ENCODE measurements at places on chromosomes 6 and 20.

GRCh38 chr6:154433477-154434241 lies 76.8 kb downstream of the CNKSR3 start:
- DNase-seq = no peak

DNA sequence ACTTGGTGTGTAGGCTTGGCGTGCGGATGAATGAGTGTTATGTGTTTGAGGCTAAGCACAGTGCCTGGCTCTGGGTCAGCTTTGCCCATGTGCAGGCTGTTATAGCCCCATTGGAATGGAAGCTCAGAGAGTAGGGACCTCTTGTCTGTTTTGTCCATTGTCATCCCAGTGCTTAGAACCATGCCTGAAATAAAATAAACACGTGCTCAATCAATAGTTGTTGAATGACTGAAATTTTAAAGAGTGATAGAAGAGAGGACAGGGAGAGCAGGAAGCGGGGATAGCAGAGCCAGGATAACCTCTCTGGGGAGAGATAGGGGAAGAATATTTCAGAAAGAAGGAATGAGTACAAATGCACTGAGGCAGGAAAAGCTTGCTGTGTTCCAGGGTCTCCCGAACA lies 263.9 kb downstream of the HIVEP2 start:
- no peak for DNase-seq

GRCh38 chr20:41306061-41306727 lies 11.3 kb downstream of the ZHX3 start:
- no peak for DNase-seq

GRCh38 chr20:10557685-10558084 lies 116.1 kb downstream of the JAG1 start:
- no peak for DNase-seq

- DNase-seq = no peak
Measured at GRCh38 chr6:7241160-7241559, 71.8 kb downstream of the SSR1 start.

DNA sequence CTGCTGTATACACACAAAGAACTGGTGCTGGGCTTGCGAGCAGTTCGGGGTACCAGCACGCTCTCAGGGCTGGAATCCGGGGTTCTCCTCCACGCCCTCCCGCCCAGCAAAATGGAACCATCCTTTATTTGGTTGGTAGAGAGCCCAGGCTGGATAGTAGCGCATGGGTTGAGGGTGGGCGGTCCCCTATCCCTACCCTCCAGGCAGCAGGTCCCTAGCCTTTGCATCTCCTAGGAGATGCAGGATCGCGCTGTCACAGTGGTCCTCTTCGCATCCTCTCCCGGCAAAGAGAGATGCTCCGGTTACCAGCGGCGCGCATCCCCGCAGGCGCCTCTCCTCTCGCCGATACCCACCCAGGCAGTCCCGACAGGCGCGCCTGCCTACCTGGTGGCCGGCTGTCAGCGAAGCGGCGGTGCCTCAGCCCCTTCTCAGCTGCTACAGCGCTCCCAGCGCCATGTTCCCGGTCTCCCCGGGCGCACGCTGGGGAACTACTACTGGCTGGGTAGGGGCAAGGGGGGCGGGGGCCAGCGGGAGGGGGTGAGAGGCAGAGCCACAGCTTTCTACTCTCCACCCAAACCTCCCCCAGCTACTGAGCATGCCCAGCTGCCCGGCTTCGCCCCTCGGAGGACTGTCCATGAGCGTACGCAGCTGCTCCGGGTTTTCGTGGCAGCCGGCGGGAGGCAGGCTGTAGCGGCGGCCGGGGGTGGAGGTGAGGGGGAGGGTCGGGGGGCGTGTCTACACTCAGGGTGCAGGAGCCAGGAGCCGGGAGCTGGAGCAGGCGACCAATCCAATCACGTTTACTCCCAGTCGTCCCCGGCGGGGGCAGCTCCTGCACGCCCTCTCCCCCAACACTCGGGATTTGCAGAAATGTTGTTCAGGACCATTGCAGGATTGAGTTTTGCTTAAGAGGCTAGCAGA lies at the start of gene PAK5:
PAK5 (minus strand) TSS at position 699 of the 918 bp plus-strand sequence. CDS start 194,748 bp downstream, outside the sequence.
- no peak for DNase-seq

DNA sequence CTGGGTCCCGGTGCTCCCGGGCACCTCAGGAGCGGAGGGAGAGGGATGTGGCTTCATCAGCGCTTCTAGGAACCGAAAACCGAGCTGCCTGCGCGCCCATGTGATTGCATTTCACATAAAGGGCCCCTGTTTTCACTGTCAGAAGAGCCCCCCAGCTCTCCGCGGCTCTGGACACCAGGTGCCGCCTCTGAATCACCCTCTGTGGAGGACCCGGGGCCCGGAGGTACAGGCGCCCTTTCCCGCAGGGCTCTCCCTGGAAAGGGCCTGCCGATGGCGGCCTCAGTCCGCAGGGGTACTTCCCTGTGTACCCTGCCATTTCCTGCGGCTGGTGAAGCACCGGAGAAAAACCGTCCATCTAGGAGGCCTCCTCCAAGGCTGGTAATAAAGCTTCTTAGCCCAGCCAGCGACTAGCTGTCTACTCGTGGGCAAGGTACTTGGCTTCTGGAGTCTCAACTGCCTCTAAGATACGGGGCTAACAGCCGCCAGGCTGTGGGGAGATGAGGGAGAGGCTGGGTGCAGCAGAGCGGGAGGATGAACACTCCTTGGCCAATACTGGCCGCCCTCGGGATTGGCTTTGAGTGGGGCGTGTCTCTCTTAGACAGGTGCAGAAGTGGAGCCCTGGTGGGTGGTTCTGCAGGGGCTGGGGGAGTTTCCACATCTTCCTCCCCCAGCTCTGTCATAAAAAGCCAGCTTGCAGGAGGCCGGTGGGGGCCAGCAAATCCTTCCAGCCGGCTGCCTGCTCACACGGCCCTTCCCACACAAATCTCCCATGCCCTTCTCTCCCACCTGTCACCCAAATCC lies 1.6 kb downstream of the PPP1R16B start:
- no peak for DNase-seq

DNA sequence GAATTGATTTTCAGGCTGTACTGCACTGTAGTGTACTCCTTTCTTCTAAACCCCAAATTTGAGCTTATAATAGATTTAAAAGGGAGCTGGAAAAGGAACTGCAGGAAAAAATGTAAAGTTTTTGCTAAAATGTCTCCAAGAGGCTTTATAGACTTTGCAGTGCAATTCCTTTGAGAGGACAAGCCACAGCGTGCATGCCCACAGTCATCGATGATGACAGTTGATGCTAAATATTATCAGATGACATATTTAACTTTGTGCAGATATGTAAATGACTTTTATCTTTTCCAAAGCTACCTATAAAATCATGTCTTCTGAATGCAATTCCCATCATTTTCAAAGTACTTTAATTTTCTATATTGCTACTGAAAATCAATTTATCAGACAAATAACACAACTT lies 24.3 kb upstream of the HDGFL1 start:
- DNase-seq = no peak

DNA sequence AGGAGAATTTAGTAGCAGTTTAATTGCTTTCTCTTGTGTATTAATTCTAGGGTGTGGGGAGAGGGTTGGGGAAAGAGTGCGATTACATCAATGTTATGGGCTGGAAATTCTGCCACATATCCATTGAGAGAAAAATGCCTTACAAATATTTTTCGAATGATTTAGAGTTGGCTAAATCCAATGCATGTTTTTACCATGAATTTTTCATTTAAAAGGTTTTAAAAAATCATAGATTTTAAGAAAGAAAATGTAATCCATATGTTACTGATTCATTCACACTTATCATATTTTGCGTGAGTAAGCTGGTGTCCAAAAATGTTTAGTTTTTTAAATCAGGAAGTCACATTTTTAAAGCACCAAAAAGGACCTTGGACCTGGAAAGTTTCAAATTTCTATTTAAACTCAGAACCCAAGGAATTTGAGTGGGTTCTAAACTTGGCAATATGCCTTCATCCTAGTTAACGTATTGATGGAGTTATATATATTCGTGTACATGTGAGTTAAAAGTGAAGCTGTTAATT lies 627.4 kb upstream of the CITED2 start:
- no peak for DNase-seq

DNA sequence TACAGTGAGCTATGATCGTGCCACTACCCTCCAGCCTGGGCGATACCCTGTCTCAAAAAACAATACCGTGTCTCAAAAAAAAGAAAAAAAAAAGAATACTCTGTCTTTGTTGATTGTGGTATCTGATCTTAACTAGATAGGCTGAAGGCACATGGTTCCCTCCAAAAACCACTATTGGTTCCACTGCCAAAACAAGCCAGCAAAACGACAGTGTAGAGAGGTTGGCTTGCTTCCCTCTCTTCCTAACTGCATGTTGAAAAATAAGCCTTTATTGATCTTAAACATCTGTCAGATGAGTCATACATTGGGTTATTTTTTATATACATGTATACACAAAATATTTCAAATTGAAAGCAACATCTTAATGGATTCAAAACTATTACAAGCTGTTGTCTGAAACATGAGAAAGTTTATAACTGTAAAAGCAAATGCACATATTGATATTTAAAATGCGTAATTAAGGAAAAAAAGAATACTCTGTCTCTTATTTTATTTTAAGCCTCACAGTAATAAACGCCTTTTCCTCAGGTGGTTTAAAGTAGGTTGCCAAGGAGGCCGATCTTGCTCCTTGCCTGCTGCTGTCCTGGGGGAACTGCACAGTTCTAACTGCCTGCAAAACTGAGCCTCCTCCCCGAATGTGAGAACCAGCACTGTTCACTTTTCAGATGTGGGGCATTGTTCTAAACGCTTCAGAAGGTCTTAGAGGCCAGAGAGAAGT lies 7.0 kb upstream of the NINL start:
- no peak for DNase-seq

GRCh38 chr6:163721435-163721834 lies 306.9 kb downstream of the QKI start:
- DNase-seq = no peak

- DNase-seq = no peak
Measured at GRCh38 chr6:169669889-169670288, 31.9 kb downstream of the WDR27 start.

DNA sequence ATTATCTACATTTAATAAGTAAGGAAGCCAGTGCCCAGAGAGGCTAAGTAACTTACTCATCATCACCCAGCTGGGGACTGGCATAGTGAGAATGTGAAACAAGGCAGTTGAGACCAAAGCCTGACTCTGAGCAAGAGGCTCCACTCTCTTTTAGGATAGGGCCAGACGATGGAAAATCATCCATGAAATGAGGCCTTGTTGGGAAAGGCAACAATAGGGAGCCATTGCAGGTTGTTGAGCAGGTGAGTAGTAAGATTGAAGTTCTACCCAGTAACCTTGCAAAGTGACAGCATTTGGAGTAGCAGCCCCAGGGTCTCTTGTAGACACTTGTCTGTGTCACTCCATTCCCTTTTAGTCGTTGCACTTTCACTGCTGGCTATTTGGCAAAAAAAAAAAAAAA lies 2.5 kb upstream of the CPNE5 start:
- DNase-seq = no peak

DNA sequence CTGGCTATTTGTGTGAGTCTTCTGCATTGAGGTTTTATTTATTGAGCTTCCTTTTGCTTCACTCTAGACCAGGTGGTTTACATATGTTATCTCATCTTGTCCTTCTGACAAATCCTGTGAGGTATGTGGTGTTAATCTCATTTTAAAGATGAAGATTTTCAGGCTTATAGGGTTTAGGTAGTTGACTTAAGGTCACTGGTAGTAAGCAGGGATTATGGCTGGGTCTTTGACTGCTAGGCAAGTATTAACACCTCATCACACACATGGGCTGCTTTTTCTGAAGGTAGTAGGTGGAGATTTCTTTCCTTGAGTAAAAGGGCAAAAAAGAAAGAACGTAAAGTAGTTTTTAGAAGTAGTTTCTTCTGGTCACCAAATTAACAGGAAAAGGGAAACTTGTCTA lies 72.6 kb downstream of the CDKAL1 start:
- DNase-seq = no peak

DNA sequence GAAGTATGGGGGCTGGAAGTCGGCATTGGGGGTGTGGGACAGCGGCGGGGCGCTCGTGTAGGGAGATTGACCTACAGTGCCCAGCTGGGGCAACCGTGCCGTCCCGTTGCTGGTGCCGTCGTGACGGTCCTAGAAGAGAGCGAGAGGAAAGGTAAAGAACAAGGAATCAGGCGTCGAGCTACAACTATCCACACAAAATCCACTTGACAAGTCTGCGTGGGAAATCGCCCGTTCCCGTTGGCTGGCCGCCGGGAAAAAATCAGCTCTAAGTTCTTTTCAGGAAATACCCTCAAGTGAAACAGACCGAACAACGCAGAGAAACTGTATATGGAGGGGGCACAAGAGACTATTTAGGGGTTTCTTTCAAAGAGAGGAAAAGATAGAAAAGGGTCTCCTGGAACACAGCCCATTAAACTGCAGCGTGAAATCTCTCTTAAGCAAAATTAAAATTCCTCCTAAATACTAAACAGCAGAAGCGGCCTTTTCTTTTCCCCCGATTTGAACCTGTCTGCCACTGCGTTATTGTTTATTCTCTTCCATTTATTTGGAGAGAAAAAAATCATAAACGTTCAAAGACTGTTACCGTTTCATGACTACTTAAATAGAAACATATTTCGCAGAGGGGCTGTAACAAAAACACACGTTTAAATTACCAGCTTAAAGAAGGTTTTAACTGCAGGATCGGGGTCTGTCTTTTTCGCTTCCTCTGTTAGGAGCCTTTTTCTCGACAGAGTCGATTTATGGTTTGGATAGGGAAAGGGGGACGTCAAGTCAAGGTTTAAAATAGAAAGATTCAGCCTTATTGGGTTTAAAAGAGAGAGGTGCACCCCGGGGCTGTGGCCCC lies 4.4 kb downstream of the TFAP2A start:
- no peak for DNase-seq

DNA sequence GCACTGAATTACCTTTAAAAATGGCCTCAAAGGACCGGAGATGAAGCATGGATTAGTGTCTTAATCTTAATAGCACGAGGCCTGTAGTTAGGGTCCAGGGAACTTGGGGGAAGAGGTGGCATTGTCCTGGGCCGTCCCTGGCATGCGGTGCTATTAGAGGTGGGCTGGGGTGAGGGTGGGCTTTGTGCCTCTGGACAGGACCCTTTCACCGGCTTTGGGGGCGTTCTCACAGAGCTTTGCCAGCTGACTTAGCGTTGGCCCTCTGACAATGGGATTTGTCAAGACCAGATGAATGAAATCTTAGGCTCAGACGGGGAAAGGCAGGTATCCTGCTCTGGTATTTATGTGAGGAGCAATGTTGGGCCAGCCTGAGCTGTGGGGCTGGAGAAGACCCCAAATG lies 59.6 kb downstream of the ERMARD start:
- no peak for DNase-seq

- DNase-seq = no peak
Measured at GRCh38 chr20:46230801-46231282, 77.5 kb downstream of the CDH22 start.
